ENCODE measurements at places on chromosomes 3 and 15. TPM values are rescaled to one million over a fixed set of nuclear protein-coding genes. Genes with fewer than 3 reads are reported as not detected.

GRCh38 chr3:346186-346585 is 149.6 kb downstream of the CHL1 start:
- H3K27ac ChIP-seq = no peak overlapping the region
- H3K27me3 ChIP-seq = no peaks in the 10 kb centered on the region
- no peaks in the 10 kb centered on the region for H3K36me3 ChIP-seq
- no peak overlapping the region for H3K4me3 ChIP-seq

DNA sequence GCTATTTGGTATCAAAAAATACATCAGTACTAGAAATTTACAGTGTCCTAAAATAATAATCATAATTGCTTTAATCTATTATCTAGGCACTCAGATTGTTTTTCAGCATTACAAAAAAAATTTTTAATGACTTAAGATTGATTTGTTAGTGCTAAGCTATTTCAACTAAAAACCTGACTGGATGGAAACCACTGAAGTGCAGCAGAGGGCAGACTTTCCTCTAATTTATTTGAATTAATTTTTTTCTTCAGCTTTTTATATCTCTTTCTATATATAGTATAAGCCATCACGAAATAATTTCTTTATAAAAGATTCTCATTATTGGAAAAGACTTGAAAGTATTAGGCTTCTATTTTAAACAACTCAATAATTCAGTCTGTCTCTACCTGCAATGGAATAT is 131.4 kb downstream of the IQCH start:
- H3K4me1 ChIP-seq = peaks cover 1% of the 10 kb centered on the region
- DNase-seq = no peak
- H3K36me3 ChIP-seq = no peaks in the 10 kb centered on the region
- peaks cover 22% of the 10 kb centered on the region for H3K27me3 ChIP-seq

DNA sequence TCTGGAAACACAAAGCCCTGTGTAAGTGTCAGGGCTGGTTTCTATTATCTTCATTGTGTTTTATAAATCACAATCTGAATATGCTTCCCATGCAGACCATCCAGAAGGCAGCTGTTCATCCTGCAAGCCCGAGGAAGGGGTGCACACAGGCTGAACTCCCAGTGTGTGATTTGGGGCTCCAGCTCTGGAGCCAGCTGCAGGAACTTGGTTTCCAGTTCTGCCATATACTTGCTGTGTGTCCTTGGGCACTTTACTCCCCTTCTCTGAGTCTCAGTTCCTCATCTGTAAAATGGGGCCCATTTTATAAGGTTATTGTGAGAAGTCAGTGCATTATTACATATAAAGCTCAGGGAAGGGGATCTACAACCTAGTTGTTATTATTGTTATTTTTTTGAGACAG is 22.6 kb downstream of the CYP8B1 start:
- H3K4me1 ChIP-seq = no peaks in the 10 kb centered on the region
- no peak for DNase-seq
- H3K27me3 ChIP-seq = peaks cover 2% of the 10 kb centered on the region
- no peak overlapping the region for H3K27ac ChIP-seq

GRCh38 chr3:72698154-72698917 is 149.9 kb downstream of the SHQ1 start:
- no peaks in the 10 kb centered on the region for H3K27me3 ChIP-seq
- H3K36me3 ChIP-seq = no peaks in the 10 kb centered on the region
- H3K4me3 ChIP-seq = no peak overlapping the region
- DNase-seq = no peak
- no peak overlapping the region for H3K27ac ChIP-seq

DNA sequence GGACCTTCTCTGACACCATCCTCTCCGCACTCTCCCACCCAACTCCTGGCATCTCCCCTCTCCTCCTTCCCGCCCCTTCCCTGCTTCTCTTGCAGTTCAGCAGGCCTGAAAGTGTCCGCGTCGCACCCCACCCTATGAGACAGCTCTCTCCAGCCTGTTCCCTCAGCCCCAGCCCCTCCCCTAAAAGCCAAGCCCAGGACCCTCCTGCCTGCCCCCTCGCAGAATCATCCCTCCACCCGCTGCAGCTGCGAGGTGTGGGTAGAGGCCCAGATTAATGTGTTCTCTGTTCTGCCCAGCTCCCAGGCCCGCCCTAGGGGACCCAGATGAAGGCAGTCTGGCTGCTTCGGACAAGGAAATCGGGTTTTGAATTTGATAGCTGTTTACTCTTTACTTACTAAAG is 410 bp downstream of the PRR23E start:
- DNase-seq = no peak
- H3K36me3 ChIP-seq = no peaks in the 10 kb centered on the region
- no peak overlapping the region for H3K4me3 ChIP-seq
- no peaks in the 10 kb centered on the region for H3K4me1 ChIP-seq
- no peak overlapping the region for H3K27ac ChIP-seq

DNA sequence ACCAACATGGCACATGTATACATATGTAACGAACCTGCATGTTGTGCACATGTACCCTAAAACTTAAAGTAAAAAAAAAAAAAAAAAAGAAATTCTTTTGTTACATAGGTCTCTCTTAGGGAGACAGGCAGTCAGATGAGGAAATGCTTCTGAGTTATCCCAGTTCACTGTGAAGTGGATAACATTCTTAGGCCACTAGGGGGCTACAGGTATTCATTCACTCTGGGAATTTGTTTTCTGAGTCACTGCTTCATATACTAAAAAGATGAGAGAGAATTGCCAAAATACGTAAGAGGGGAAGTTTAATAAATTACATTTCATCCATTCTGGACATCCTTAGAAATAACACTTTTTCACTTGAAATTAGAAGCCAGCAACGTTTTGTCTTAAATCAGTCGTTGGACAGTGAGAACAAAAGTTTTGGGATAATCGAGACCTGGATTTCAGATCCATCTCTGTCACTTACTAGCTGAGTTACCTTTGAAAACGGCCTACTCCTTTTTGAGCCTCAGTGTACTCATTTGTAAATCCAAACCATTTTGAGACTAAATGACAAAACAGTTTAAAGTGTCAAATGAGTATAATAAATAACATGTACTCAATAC is 738.4 kb upstream of the ALCAM start:
- H3K27me3 ChIP-seq = no peaks in the 10 kb centered on the region
- no peak overlapping the region for H3K27ac ChIP-seq
- DNase-seq = no peak
- no peaks in the 10 kb centered on the region for H3K4me1 ChIP-seq

- H3K27me3 ChIP-seq = no peaks in the 10 kb centered on the region
- H3K27ac ChIP-seq = no peak overlapping the region
- no peak overlapping the region for H3K4me3 ChIP-seq
- DNase-seq = no peak
Observed at GRCh38 chr15:100772892-100773520, 106.6 kb upstream of the ALDH1A3 start.

DNA sequence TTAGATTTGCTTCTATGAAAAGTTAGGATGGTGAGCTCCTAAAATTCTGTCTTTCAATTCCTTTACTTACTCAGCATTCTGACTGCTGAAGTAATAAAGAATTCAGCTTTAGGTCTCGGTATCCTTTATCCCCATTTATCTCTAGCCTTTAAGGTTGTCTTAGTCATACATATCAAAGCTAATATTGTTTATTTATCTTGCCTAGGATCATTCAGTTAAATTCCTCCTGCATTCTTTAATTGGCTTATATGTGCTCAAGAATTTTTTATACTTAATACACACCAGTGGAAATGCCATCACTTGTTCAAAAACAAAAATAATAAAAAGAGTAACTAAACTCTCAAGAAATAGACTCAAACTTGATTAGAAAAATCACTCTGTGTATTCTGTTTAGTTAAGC is 507.0 kb downstream of the ZPLD1 start:
- H3K4me1 ChIP-seq = no peaks in the 10 kb centered on the region
- H3K4me3 ChIP-seq = no peak overlapping the region
- DNase-seq = no peak
- H3K36me3 ChIP-seq = no peaks in the 10 kb centered on the region
- no peaks in the 10 kb centered on the region for H3K27me3 ChIP-seq

DNA sequence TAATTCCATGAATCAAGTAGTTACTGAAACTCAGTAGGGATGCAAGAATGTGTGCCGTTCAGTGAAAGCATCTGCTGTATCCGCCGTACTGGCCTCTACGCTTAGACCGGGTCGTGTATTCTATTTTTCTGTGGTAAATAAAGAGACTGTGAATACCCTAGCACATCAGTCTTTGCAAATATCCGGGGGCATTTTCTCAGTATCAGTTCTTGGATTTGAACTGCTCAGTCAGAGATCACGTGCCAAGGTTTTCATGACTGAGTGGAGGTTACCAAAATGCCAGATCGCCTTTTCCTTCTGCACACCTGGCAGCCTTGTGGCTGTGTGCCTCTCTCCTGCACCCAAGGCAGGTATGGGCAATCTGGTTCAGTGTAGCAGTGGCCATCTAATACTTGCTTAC is 377.0 kb downstream of the OCA2 start:
- no peak overlapping the region for H3K4me3 ChIP-seq
- H3K27me3 ChIP-seq = no peaks in the 10 kb centered on the region
- H3K36me3 ChIP-seq = no peaks in the 10 kb centered on the region
- no peaks in the 10 kb centered on the region for H3K4me1 ChIP-seq
- no peak overlapping the region for H3K27ac ChIP-seq

DNA sequence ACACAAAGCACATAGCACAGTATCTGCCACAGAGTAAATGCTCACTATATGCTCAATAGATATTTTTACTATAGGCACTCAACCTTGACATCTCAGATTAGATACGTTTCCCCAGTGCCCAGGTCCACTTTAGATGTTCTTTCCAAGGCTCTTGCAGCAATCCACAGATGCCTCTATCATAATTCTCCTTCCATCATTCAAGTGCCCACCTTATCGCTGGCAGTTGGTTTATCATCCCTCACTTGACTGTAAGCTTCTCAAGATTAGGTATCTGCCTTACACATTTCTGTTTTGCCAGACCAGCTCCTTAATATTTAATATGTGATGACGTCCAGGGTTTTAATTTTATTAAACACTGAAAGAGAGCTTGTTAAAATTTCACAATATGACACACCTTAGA is 8.6 kb downstream of the NCEH1 start:
- no peak overlapping the region for H3K27ac ChIP-seq
- no peak overlapping the region for H3K4me3 ChIP-seq
- peaks cover 5% of the 10 kb centered on the region for H3K4me1 ChIP-seq
- no peaks in the 10 kb centered on the region for H3K36me3 ChIP-seq
- no peak for DNase-seq
- H3K27me3 ChIP-seq = no peaks in the 10 kb centered on the region

- no peak for DNase-seq
- H3K4me1 ChIP-seq = no peaks in the 10 kb centered on the region
- H3K27ac ChIP-seq = no peak overlapping the region
- H3K36me3 ChIP-seq = no peaks in the 10 kb centered on the region
- no peak overlapping the region for H3K4me3 ChIP-seq
Observed at GRCh38 chr15:62740141-62741004, 302.2 kb upstream of the TPM1 start.

DNA sequence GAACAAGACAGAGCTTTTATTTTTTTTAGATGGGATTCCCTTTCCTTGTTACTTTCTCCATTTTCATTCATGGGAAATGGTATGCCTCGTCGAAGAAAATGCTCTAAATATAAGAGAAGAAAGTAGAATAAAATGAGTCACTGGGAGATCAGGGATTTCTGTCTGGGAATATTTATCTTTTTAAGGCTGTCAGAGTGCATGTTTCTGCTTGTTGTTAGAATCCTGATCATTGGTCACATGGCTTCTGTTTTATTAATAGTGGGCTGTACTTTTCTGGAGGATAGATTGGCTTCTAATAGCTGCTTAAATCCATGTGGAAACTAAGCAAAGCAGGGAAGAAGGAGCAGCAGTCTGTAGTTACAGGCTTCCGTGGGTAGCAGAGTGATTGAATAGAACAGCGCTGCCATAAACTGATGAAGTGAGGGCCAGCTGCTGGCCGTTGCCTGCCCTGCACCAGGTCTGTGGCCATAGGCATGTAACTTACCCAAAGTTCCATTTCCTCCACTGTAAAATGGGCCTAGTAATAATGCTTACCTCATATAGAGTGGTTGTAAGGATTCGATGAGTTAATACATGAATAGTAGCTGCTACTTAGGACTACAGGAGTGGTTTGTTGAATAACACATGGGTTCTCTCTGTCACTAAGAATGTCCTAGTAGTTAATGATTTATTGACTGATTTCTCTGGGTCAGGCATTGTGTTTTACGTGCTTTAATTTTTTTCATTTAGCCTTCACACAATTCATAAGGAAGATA is 289.9 kb downstream of the SATB1 start:
- H3K4me1 ChIP-seq = no peaks in the 10 kb centered on the region
- H3K27me3 ChIP-seq = no peaks in the 10 kb centered on the region
- H3K36me3 ChIP-seq = no peaks in the 10 kb centered on the region
- DNase-seq = no peak

NR2E3 gene
- total RNA-seq = not detected

THSD4 gene
- not detected for total RNA-seq
